ENCODE measurements at places on chromosomes 1 and 21. TPM values are rescaled to one million over a fixed set of nuclear protein-coding genes. Genes with fewer than 3 reads are reported as not detected.

Gene OR2T11
- not detected for total RNA-seq

Gene KCNK1
- 1.2 TPM for total RNA-seq

Gene FAM72B
- 13.6 TPM for total RNA-seq

Gene FCER1G
- total RNA-seq: 2.9 TPM

Gene C4BPA
- not detected for total RNA-seq

Gene KIF14
- 17.0 TPM for total RNA-seq

Gene NEGR1
- not detected for total RNA-seq

Gene MCOLN3
- 12.3 TPM for total RNA-seq

Gene LAX1
- total RNA-seq: 14.6 TPM

Gene CBS
- total RNA-seq: 22.4 TPM

Gene CASQ1
- not detected for total RNA-seq

Gene ADGRB2
- total RNA-seq: 0.39 TPM

Measured in T-helper 1 cell treated with Interleukin-12 subunit alpha and Interleukin-12 subunit beta and Interleukin-4 antibody, amounts not matched to agents 30 ng/mL and 1 ng/mL, for 36 hours (primary cell).